ENCODE measurements at places on chromosomes 12 and 14.

DNA sequence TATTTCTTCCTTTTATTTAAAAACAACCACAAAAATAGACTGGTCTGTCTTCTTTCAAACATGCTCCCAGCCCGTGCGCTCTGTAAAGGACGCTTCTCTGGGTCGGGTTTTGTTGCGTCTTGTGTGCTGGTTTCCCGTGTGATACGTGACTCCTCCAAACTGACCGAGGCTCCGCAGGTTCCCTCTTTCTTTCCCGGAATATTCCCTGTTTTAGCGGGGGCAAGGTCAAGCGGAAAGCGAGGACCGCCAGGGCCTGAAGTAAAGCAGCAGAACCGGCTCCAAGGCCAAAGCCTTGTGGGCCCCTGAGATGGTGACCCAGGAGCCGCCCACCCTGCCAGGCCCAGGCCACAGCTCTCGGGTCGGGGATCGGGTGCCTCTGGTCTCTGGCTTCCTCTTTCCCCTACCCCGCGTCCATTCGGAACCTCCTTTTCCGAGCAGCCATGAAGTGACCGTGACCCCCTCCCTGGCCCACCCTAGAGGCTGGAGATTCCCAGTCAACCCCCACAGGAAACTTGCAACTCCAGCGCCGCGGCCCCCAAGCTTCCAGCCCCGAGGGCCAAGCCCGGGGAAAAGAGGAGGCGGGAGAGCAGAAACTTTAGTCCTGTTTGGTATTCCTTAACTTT lies 885 bp upstream of the HOXC10 start:
- DNase-seq: no peak

DNA sequence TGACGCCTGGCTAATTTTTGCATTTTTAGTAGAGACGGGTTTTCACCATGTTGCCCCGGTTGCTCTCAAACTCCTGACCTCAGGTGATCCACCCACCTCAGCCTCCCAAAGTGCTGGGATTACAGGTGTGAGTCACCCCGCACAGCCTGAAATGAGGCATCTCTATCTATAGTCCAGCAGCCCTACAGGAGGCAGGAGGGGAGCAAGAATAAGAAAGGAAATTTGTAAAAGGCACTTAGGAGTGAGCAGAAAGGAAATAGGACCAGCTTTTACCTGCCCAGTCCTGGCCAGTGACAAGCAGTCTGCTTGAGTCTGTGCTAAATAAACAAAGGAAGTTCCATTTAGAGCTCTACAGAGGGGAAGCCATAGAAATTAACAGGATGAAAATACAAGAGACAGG lies 15.0 kb upstream of the PSMA6 start:
- DNase-seq: no peak

- no peak for DNase-seq
These were observed 652 bp upstream of the SELPLG start for GRCh38 chr12:108634341-108634751.

GRCh38 chr14:21074398-21075272 lies 4.5 kb downstream of the ARHGEF40 start:
- no peak for DNase-seq

DNA sequence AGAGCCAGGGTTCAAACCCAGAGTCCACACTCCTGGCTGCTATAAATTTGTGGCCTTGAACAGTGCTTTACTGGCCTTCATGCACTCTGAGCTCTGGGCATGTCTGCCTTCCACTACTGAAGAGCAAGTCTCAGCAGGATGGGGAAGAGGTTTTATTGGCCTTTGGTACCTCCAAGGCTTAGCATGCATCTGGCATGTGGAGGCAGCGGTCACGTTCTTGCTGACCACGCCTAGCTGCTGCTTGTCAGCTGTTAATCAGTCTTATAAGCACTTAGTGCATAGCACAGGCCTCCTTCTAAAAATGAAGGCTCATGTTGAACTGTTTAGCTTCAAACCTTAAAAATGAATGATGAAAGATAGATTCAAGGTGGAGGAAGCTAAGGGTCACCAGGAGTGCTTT lies 177.5 kb downstream of the PELI2 start:
- DNase-seq: no peak

GRCh38 chr12:100851637-100852036 lies 57.1 kb downstream of the ANO4 start:
- no peak for DNase-seq

GRCh38 chr14:96176275-96176674 lies 28.4 kb upstream of the BDKRB2 start:
- DNase-seq: no peak

- no peak for DNase-seq
These were observed 176.1 kb downstream of the KTN1 start for GRCh38 chr14:55756078-55756477.

GRCh38 chr12:73585136-73585535 lies 952.5 kb upstream of the ATXN7L3B start:
- no peak for DNase-seq

GRCh38 chr12:57850854-57851430 lies 4.4 kb upstream of the CTDSP2 start:
- no peak for DNase-seq

GRCh38 chr14:64899958-64900357 lies 14.3 kb upstream of the CHURC1 start:
- DNase-seq: no peak

DNA sequence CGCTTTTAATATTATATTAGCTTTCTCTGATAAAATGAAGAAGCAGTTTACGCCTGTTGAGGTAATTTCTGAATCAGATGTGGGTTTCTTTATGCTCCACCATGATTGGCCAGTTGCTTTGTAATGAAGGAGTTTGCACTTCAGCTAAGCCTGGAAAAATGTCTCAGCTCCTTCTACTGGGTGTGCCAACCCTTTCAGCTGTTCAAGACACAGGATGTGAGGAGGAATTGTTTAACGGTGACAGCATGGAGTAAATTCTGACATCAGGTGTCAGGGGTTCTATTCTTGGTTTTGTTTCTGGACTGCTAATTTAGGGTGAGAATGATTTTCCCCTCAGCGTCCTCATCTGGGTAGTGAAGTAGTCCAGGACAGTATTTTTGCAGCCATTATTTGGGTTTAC lies 43.5 kb downstream of the FLRT2 start:
- no peak for DNase-seq

Measured in right hindlimb (tissue), 1 donor.